T-helper 17 cell (primary cell): ENCODE measurements at places on chromosomes 7 and 10. TPM values are rescaled to one million over a fixed set of nuclear protein-coding genes. Genes with fewer than 3 reads are reported as not detected.

- peaks cover 4% of the 10 kb centered on the region for H3K4me1 ChIP-seq
- DNase-seq = no peak
- H3K27ac ChIP-seq = no peak overlapping the region
- no peaks in the 10 kb centered on the region for H3K27me3 ChIP-seq
- no peak overlapping the region for H3K4me3 ChIP-seq
These were observed 50.6 kb upstream of the SRPK2 start for GRCh38 chr7:105439174-105439893.

DNA sequence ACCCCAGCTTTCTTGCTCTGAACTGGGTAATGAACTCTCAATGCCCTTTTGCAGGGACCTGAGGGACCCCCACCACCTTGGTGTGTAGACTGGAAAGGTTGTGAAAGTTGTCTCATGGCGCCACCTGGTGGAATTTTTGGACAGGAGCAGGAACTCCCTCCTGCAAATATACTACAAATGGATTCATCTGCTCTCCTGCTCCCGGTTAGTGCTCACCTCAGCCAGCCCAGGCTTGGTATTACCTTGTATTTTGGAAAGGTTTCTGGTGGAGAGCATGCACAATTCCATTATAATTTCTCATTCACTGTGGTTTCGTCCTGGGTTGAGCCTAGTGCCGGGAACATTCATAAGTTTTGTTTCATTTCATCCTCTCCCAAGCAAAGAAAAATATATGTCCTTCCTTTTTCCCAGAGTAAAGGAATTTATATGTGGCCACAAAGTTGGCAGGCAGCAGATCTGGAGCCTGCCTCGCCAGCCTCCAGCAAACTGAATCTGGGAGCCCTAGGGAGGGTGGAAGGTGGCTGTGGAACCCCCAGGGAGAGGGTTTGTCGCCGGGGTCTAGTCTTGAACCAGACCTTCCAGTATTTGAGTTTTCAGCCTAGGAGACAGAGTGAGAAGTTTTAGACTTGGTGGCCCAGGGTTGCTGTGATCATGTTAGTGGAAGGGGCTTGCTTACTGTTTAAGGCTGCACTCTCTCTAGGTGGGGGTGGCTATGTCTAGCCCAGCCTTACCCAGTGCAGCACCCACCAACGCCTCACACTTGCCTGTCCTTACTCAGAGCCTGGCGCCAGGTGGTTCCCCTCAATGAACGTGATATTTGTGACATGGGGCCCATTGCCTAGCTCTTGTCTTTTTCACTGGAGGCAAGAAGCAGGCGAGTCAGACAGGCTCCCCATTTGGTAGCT lies 9.5 kb downstream of the FAM241B start:
- no peak overlapping the region for H3K4me3 ChIP-seq
- peaks cover 4% of the 10 kb centered on the region for H3K4me1 ChIP-seq
- no peaks in the 10 kb centered on the region for H3K36me3 ChIP-seq

- H3K36me3 ChIP-seq = no peaks in the 10 kb centered on the region
- no peak for DNase-seq
- H3K4me1 ChIP-seq = peaks cover 12% of the 10 kb centered on the region
- H3K27me3 ChIP-seq = no peaks in the 10 kb centered on the region
- no peak overlapping the region for H3K4me3 ChIP-seq
These were observed 3.7 kb upstream of the NANOS1 start for GRCh38 chr10:119025776-119026175.

GRCh38 chr7:134827889-134828288 lies 48.5 kb downstream of the CALD1 start:
- no peaks in the 10 kb centered on the region for H3K36me3 ChIP-seq
- H3K4me3 ChIP-seq = no peak overlapping the region
- H3K27ac ChIP-seq = no peak overlapping the region
- H3K27me3 ChIP-seq = peaks cover 9% of the 10 kb centered on the region
- no peak for DNase-seq

Gene FAM25A
- total RNA-seq = not detected
